ENCODE measurements at places on chromosomes 1 and 21.
A peak's percentile ranks its signal among the peaks of the same experiment; 100 is the strongest.

DNA sequence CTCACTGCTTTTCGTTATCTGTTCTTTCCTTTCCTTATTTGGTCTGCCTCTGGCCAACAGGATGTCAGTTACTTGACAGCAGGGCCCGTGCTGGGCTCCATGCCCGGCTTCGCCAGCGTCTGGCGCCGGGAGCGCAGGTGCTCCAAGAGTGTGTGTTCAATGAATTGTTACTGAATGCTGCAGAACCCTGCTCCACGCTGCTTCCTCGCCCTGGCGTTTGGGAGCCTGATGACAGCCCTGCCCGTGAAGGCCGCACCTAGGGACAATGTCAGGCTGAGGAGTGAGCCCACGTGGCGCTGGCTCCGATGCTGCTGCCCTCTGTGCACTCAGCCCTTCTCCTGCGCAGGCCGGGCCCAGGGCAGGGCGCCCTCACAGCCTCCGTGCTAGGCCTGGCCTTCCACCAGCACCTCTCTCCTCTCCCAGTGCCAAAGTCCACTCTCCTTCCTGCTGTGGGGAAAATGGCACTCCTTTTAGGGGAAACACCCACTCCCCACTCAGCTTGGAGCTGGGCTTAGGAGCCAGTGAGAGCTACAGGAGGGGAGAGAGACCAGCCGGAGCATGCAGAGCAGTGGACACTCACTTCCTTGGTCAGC is 51.4 kb downstream of the ACBD3 start:
- no peak overlapping the region for H3K4me3 ChIP-seq
- H3K4me1 ChIP-seq: peaks cover 14% of the 10 kb centered on the region
- DNase-seq: no peak
- H3K27ac ChIP-seq: peak overlapping the region; percentile 8
- H3K36me3 ChIP-seq: no peaks in the 10 kb centered on the region

DNA sequence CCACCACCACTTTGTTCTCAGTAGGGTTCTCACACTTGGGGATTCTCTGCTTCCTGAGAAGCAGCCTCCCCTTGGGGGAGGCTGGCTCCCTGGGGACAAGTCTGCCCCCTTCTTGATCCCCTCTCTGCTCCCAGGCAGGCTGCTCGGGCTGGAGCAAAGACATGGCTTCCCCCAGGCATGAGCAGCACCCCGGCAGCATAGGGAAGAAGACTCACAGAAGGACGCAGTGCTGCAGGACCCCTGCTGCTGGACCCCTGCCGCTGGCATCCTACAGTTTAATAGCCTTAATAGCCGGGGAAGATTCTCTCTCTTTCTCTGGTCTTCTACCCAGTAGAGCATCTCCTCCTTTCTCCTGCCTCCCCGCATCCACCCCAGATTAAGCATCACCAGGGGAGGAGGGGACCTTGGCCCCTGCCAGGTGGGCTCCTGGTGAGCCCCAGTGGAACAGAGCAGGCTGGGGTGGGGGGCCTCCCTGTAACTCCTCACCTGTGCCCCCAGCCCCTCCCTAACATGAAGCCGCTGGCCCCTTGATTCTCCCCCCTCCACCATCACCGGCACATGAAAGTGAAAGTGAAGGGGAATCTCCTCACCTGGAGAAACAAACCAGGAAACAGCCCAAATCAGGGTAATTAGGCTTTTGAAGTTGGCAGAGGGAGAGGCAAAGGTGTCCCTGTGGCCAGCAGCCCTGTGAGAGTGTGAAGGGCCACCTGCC is 2.5 kb downstream of the WNT3A start:
- H3K36me3 ChIP-seq: no peaks in the 10 kb centered on the region
- peak; percentile 9 for DNase-seq
- no peak overlapping the region for H3K27ac ChIP-seq
- no peaks in the 10 kb centered on the region for H3K4me1 ChIP-seq
- no peak overlapping the region for H3K4me3 ChIP-seq

- no peak overlapping the region for H3K4me3 ChIP-seq
- peaks cover 3% of the 10 kb centered on the region for H3K4me1 ChIP-seq
- H3K27me3 ChIP-seq: no peaks in the 10 kb centered on the region
Measured at GRCh38 chr1:16438924-16439323, 1.6 kb upstream of the NECAP2 start.

GRCh38 chr1:119859647-119860046 is 36.7 kb downstream of the ADAM30 start:
- no peak overlapping the region for H3K4me3 ChIP-seq
- H3K4me1 ChIP-seq: no peaks in the 10 kb centered on the region
- no peak for DNase-seq
- no peaks in the 10 kb centered on the region for H3K27me3 ChIP-seq
- H3K27ac ChIP-seq: no peak overlapping the region
- no peaks in the 10 kb centered on the region for H3K36me3 ChIP-seq

DNA sequence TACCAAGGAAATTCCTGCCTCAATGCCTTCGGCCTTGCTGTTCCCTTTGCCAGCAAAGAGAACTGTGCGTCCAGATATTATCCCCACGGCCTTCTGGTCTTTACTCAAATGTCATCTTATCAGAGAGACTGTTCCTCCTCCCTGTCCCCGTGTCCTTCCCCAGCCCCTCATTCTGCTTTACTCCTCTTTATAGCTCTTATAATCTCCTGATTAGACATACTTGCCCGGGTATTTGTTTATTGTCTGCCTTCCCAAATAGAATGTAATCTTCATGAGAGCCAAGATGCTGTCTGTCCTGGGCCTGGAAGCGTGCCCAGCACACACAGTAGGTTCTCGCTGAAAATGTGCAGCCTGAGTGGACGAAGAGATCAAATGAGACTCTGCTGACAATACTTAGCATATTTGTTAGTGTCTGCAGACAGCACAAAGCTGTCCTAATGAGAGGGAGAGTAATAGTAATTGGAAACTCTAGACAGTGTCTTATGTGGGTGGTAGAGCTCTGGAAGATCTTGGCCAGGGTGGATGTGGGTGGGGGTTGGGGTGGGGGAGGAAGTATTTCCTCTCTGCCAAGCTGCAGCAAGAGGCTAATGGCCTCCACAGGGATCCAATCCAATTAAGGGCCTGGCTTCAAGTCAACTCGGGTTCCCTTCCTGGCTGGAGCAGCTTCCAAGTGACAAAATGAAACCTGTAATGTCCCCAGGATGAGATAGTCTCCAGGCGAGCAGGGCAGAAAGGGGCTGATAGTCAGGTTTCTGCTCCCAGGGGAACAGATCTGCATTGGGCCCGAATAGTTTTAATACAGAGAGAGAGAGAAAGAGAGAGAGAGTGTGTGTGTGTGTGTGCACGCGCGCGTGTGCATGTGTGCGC is 9.5 kb upstream of the CLIC4 start:
- H3K4me3 ChIP-seq: peak overlapping the region; percentile 44
- H3K27me3 ChIP-seq: no peaks in the 10 kb centered on the region
- DNase-seq: no peak
- H3K27ac ChIP-seq: peak overlapping the region; percentile 85
- H3K36me3 ChIP-seq: no peaks in the 10 kb centered on the region

DNA sequence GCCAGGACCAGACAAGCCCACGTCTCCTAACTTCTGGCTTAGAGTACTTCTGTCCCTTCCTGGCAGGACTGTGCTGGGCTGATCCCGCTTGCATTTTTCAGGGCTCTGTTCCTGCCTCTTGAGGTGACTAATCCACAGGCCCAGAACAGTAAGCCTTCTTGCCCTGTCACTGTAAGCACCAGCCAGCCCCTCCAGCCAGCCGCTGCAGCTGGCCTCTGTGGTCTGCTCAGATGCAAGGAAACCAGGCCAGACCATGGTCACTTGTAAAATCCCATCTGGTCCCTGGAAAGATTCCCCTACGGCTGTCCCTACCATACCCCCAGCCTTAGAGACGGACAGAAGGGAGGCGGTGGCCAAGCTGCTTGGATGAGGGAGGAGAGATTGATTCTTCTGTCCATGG is 74.2 kb downstream of the KIRREL1 start:
- no peak for DNase-seq
- no peaks in the 10 kb centered on the region for H3K4me1 ChIP-seq
- H3K4me3 ChIP-seq: no peak overlapping the region
- H3K27ac ChIP-seq: no peak overlapping the region

DNA sequence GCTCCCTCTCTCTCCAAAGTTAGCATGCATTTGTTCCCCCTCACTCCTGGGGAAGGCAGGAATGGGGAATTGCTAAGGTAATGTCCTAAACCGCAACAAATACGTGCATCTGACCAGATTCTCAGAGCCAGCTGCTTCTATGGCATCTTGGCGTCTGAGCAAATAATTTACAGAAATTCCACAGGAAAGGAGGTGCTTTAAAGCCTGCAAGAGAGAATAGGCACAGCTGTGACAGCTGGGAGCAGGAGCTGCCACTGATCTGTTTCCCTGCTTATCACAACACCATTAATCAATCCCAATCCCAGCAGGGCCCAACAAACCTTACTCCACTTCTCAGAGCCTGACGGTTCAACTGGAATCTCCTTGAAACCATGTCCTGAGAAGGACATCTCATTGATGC is 83.5 kb upstream of the ZNF281 start:
- no peaks in the 10 kb centered on the region for H3K36me3 ChIP-seq
- H3K4me3 ChIP-seq: no peak overlapping the region
- peaks cover 13% of the 10 kb centered on the region for H3K4me1 ChIP-seq
- H3K27me3 ChIP-seq: no peaks in the 10 kb centered on the region
- DNase-seq: no peak

DNA sequence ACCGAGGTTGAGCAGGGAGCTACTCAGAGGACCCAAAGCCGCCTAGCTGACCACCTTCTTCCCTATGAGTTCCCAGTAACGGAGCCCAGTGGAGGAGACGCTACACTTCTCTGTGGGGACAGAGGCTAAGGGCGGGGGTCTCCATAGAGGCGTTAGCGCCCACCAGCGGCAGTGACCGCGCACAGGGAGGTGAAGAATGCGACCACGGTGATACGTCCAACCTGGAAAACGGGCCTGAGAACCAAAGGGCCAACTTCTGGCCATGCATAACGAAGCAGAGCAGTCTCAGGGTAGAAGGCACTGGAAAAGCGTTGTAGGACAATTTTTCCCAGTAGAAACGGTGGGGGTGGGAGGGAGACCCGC is 400 bp upstream of the COG2 start:
- H3K4me3 ChIP-seq: peak overlapping the region; percentile 41
- no peak for DNase-seq
- H3K36me3 ChIP-seq: no peaks in the 10 kb centered on the region
- no peaks in the 10 kb centered on the region for H3K27me3 ChIP-seq

All from liver (tissue), 10 donors.